COR-L47 (cell line): ENCODE measurements at places on chromosomes 2 and 18.

- no peak for DNase-seq
Measured at GRCh38 chr2:112021290-112021689, 33.8 kb upstream of the TMEM87B start.

DNA sequence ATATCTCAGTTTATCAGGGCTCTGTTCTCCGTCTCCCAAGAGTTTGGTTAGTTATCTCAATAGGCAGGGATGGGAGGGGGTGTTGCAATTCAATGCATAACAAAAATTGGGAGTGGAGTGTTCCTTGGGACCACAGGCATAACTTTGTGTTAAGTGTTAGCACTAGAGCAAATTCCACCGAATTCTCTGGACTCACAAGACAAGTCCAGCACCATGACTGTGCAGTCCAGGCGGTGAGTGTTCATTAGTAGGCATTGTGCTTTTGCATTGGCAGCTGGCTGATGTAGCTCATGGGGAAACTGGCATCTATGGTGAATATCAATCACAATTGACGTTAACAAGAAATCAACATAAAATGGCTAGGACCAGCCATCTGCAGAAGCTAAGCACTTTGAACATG, 79.0 kb upstream of the CABLES1 start:
- no peak for DNase-seq

DNA sequence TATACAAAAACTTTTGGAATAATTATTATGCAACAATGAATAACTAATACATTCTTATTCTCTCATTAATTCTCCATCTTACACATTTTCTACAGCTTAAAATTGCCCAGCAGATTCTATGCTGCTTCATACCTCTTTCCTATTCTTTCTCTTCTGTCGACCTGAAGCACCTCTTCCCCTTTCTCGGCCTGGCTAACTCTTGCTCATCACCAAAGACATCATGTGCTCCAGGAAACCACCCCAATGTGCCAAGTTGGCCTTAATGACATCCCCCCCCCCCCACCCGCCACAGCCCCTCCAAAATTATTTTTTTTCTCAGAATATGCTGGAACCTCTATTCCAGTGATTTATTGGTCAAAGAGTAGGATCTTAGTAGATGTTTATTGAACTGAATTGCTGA, 43.6 kb downstream of the ZNF521 start:
- no peak for DNase-seq

DNA sequence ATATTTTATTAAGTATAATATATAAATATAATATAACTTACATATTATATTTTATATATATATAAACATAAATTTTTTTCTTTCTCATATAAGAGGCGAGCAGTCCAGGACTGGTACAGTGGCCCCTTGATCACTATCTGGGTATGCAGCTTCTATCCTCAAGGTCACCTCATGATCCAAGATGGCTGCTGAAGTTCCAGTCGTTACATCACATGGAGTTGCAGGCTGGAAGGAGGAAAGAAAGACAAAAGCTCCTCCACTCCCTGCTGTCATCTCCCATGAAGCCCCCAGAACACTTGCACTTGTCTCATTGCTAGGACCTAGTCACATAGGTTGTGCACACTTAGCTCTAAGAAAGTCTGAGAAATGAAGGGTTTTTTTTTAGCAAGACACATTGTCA, 145.1 kb upstream of the SLC1A4 start:
- DNase-seq: no peak
